Right ventricle myocardium superior (tissue), 1 donor: ENCODE measurements at places on chromosomes 2 and 18.

DNA sequence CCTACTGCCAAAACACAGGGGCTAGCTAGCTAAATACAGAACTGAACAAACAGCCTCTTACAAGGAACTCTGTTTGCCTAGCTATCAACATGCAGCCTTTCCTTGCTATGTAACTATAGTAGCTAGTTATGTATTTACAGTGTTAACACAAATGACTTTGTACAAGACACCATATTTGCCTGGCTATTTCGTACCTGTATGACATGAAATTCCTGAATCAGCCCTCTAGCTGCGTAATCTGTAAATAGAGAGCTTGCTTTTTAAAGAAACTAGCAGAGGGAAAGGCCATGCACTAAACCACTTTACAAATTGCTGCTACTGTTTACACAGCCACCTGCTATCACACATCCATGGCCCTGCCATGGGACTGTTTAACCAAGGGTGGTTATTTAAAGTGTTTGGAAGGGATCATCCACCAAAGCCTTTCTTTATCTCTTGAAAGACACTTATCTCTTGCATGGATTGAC lies 248.7 kb downstream of the TFCP2L1 start:
- DNase-seq = no peak

DNA sequence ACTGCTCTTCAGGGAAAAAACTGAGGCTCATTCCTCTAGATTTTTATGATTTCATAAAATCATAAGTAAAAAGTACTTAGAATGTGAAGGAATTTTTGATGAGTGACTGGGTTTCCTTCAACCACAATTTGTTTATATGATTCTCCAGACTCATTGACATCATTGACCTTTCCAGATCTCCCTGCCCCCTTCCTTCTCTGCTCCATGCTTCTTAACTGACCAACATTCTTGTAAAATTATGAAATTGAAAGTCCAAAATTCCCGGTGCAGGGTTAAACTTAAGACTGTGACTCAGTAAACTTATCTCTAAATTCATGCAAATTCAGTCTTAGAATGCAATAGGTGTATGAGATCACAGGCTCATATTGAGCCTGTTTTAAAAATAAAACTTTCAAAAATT lies 648.9 kb downstream of the TDRD15 start:
- DNase-seq = no peak

DNA sequence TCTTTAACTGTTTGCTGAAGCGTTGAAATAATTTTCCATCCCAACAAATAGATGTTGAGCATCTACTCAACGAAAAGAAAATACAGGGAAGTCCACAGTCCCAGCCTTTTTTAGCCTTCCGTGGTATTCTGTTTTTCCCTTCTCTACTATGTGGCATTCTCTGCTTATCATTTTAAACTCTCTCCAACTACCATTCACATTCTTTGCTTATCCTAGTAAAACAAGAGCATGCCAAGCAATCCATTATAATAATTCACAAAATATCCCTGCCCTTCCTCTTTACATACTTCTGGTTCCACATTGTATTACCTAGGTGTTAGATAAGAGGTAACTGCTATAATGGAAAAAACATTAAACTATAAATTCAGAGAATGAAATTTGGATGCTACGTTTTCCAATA lies 1.6 kb upstream of the SESTD1 start:
- DNase-seq = no peak

GRCh38 chr2:191629001-191629453 lies 48.9 kb upstream of the NABP1 start:
- DNase-seq = no peak

DNA sequence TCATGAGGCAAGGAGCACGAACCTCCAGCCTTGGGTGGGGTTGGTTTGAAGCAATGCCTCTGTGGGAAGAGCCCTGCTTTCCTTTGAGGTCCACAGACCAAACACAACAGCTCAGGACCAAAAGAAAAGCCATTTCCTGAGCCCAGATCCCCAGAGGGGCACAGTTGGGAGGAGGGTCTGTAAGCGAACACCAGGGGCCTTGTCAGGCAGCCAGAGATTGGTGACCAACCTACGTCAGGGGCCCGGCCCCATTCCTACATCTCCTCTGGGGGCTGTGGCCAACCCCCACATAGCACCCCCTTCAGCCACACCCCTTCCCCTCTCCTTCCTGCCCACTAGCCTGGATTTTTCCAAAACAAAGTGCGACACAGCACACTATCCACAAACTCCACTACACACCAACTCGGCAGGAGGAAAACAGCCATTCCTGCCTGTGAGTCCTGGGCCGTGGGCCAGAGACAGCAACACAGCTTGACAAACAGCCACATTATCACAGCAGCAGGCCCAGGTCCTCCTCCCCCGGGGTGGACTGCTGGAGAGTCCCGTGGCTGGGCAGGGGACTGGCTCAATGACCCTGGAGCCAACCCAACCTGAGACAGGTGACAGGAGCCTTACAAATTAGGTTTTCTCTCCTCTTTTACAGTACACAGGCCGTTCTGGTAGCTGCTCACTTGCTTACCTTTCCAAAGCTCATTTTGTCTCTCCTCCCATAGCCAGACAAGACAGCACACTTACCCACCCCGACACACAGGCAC lies 98.8 kb downstream of the TNS1 start:
- DNase-seq = peak; percentile 90

- DNase-seq = peak; percentile 51
Observed at GRCh38 chr2:19048593-19049266, 309.7 kb downstream of the OSR1 start.

DNA sequence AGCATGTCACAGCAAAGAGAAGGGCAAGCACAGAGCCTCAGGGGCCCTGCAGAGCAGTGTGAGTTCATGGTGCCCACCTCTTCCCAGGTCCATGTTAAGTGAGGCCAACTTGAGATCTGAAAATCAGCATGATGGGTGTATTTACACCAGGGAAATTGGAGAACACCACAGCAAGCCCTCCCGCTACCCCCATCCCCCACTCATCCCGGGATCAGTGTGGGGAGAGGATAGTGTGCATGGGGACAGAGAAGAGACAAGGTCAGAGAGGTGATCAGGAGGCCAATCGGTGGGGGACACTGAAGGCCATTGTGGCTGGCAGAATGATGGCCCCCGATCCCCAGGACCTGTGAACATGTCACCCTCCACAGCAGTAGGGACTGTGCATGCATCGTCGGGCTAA lies 54.7 kb downstream of the PTGR3 start:
- no peak for DNase-seq
